HFFc6 (cell line): ENCODE measurements at places on chromosomes 2 and 18.

GRCh38 chr2:168354499-168354898 lies 101.6 kb upstream of the CERS6 start:
- no peak for DNase-seq

GRCh38 chr2:168700615-168701245 lies 101.7 kb upstream of the NOSTRIN start:
- no peak for DNase-seq

GRCh38 chr2:181157326-181157725 lies 176.9 kb downstream of the UBE2E3 start:
- DNase-seq, result no peak

- DNase-seq, result peak; percentile 74
Measured at GRCh38 chr2:219441451-219442255, 7.0 kb downstream of the SPEG start.

- peak; percentile 53 for DNase-seq
Measured at GRCh38 chr2:178845566-178846457, 38.6 kb upstream of the TTN start.

DNA sequence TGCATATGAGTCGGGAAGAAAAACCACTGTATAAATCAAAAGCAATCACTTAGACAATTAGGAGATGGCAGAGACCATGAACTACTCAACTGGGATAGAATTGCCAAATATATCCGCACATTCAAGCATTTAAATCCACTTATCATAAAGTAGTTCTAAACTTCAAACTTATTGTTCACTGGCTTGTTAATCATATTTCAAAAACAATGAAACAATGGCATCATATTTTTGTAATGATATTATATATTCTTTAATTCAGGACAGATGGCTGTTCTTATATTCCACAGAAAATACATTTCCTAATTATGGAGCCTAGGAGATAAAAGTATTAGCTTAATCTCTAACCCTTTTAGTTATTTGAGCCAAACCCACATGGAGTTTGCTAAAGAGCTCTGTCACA lies 263.6 kb downstream of the CTNNA2 start:
- DNase-seq, result no peak

GRCh38 chr2:9737053-9737875 lies 106.0 kb upstream of the TAF1B start:
- DNase-seq, result no peak

DNA sequence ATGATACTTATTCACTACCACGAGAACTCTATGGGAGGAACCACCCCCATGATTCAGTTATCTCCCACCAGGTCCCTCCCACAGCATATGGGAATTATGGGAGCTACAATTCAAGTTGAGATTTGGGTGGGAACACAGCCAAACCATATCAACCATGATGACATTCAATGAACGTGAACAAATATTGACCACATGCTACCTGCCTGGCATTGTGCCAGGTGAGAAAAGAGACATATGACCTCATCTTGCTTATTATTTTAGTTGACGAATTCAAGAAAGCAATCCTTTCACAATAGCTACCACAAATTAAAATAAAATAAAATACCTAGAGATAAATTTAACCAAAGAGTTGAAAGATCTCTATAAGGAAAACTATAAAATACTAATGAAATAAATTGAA lies 286.5 kb upstream of the CRIM1 start:
- DNase-seq, result no peak

DNA sequence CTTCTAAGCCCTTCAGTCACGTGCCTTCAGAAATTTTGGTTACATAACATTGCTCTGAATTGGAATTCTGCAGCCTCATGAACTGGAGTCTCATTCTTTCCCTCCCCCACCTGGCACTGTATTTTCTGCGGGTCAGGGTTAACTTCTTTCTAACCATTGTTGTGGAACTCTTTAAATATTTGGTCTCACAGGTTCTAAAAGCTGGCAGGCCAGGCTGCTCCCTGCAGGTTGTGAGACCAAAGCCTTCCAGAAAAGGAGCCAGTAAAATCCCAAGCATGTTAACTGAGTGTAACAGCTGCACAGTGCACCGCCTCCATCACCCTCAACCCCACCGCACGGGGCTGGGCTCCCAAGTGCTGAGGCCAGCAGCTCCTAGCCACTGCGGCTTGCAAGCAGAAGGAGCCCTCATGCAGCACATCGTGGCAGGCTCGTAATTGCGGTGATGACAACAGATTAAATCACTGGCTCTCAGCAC lies 174.1 kb upstream of the ALPP start:
- no peak for DNase-seq
